ENCODE measurements at places on chromosomes 7 and 10.

- DNase-seq = no peak
Observed at GRCh38 chr10:23379686-23380085, 35.1 kb upstream of the C10orf67 start.

- DNase-seq = no peak
Observed at GRCh38 chr10:64112701-64113355, 591.6 kb downstream of the REEP3 start.

GRCh38 chr7:124856299-124856888 lies 73.2 kb downstream of the POT1 start:
- DNase-seq = no peak

- DNase-seq = no peak
Observed at GRCh38 chr10:131475803-131476202, 164.3 kb upstream of the TCERG1L start.

- DNase-seq = no peak
Observed at GRCh38 chr10:129898706-129899268, 65.3 kb downstream of the EBF3 start.

DNA sequence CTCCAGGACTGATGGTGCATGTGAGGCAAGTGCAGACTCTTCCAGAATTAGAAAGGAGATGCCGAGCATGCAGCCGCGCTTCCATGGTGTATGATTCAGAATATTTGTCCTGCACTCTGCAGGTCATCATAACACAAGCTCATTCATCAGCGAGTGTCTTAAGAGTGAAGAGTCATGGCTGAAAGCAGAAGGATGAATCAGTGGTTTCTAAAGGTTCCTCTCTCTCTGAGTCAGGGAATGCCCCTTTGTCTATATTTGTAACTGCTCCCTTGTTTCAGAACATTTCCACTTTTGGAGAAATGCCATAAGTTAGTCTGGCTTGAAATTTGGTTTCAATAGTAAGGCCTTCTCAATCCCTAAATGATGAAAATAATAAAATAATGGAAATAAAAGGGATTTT lies 52.3 kb downstream of the HECW1 start:
- no peak for DNase-seq

GRCh38 chr10:94069884-94070283 lies 76.2 kb downstream of the PLCE1 start:
- no peak for DNase-seq

DNA sequence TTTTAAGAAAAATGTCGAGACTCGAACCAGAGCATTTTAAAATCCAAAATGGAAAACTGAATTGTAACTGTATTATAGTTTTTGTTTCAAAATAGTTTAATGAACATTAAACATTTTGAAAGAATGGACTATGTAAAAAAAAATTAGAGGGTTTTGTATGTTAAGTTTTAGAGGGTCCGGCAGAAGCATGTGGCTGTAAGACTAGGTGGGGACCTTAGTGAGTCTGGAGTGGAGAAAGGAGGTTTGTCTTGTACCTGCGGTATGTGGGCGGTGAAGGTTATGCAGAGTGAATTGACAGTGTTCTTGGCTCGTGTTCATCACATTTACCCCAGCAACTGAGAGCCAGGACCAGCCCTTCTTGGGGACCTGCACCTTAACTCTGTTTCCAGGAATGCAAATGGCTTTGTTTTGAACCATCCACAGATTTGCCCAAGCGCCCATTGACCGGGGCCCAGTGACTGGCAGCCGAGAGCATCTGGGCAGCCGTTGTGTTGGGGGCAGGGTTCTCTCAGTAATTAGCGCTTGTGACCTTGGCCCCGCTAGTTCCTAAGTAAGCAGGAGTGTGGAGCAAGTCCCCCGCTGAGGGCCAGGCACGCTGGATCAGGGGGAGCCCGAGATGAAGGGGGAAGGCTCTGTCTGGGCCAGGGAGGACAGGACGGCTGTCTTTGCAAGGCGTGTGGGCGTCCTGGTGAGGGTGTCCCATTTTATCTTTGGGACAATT lies 1.4 kb upstream of the KLF6 start:
- DNase-seq = peak; percentile 53

DNA sequence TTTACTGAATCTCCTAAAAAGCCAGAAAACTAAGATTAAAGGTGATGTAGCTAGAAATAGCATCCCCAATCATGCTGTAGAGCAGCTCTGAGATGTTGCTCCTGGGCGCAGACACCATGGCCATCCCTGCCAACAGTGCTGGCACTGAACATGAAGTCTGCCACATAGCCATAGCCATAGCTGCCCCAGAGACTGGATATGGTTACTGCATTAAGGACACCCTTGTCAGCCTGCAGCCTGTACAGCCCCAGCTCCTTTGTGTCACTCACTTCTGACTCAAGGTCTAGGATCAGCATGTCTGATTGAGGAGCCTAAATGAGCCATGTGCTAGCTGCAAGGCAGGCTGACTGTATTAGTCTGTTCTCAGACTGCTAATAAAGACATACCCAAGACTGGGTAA lies 284.6 kb downstream of the RPS24 start:
- no peak for DNase-seq

GRCh38 chr7:131608116-131608500 lies 51.7 kb upstream of the PODXL start:
- no peak for DNase-seq

- no peak for DNase-seq
Observed at GRCh38 chr7:92588561-92588960, 1.6 kb downstream of the FAM133B start.

DNA sequence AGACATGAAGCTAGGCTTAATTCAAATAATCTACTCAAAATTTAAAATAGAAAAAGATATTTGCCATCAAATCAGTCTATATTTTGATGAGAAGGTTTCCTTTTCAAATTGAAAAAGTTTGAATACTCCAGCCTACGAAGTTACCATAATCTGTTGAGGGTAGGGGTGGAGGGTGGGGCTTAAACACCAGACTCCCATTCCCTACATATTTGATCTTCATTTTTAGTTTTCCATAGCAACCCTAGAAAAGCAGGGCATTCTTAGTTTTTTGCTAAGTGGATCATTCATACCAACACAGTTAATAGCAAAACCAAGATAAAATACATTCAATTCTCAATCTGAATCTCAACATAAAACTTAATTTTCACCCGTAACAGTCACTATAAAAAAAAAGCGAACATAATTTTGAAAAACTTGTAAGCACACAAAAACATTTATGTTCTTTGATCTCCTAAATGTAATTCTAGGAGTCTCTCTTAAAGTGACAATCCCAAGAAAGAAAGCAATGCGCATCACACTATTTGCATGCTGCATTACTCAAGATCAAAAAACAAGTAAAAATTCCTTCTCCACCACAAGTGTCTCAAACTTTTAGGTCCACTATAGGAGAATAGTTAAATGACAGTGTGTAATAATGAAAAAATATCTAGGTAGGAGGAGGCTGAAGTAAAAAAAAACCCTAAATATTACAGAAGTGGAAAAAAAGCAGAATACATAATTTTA lies 30.8 kb downstream of the TMEM209 start:
- DNase-seq = no peak

- no peak for DNase-seq
Observed at GRCh38 chr10:127899766-127900387, 7.0 kb upstream of the PTPRE start.

DNA sequence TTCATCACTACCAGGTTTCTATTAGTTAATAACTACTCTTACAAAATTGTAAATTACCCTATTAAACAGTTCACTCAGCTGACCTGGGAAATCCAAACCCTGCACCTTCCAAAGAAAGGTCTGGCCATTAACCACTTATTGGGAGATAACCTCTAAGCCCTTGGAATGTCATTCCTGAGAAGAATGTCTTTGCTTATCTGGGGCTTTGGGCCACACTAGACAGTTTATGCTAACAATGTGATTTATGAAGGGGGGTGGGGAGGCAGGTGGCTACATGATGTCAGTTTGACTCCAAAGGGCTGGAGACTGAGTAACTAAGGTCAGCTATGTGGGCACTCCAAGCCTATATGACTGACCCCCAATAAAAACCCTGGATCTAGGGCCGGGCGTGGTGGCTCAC lies 50.7 kb downstream of the AKR1D1 start:
- no peak for DNase-seq

GRCh38 chr10:11018432-11018841 lies 765 bp downstream of the CELF2 start:
- DNase-seq = no peak

- no peak for DNase-seq
Observed at GRCh38 chr10:100655760-100656421, 89.5 kb upstream of the PAX2 start.

DNA sequence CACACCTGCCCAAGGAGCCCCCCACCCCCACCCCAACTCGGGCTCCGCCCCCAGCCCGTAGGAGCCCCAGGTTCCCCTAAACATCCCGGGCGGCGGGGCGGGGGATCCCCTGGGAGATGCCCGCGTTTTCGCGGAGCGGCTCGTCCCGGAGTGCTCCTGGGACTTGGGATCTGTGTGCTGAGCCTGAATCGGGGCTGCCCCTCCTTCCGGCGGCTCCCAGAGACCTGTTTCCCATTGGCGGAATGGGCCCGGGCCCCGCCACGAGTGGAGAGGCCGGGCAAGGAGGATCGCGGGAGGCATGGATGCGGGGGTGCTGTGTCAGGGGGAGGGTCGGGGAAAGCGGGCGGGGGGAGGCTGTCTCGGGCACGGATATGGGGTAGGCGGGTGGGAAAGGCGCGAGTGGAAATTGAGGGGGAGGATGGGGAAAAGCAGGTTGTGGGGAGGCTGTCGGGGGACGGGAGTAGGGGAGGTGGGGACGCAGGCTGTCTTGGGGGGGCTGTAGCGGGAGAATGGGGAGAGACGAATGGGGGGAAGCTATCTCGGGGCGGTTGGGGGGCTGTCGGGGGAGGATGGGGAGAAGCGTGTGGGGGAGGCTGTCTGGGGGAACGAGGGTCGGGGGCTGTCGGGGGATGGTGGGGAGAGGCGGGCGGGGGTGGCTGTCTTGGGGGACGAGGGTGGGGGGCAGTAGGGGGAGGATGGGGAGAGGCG lies 572 bp upstream of the BHLHA15 start:
- DNase-seq = no peak

DNA sequence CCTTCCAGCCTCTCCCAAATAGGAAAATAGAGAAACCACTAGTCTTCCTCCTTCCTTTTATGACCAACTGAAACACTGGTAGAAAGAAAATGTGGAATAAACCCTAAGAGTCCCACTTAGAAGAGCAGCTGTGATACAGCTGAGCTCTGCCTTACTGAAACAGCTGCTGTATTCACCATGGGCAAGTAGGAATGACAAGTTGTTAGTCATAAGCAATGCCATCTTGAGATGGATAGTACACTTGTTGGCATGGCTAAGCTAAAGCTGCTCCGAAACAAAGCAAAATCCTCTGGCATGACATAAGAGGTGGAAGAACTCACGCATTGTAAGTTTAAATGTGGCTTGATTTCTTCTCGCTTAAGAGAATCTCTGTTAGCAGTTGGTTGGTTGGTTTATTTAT lies 48.3 kb upstream of the TMEM236 start:
- DNase-seq = no peak

- no peak for DNase-seq
Observed at GRCh38 chr7:156104501-156105336, 292.5 kb upstream of the SHH start.

- DNase-seq = peak; percentile 54
Observed at GRCh38 chr10:70758757-70759514, 26.2 kb downstream of the TBATA start.

DNA sequence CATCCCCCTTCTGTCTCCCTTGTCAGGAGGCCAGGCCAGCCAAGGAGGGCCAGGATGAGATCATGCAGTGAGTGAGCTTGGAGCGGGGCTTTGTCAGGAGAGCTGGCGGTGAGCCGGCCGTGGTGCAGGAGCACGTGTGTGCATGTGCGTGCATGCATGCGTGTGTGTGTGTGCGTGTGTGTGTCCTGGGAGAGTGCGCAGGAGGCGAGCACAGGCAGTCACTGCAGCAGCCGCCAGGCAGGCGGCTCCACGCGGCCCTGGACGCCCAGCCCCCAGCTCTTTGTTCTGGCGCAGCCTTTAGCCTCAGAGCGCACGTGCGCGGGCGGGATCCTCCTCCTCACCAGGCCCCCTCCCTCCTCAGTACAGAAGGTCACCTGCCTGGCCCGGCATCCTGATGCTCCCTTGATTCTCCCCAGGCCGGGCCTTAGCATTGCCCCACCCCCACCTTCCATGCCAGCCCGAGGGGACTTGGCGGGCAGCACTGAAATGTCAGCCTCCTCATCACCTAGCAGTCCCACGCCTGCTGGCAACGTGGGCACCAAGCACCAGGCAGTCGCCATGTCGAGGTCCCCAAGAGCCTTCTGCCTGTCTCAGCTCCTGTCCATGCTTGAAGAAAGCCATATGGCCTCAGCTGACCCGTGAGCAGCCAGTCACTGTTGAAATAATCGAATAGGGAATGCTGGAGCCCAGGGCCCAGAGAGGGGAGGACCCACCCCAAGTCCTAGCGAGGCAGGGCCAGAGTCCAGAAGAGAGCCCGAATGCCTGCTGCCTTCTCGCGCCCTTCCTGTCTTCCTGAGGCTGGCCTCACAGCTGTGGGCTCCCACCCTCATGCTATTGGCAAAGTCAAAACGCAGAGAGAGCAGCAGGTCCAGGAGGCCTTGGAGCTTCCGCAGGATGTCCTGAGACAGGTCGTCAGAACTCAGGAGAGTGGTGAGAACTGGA lies 125.9 kb upstream of the PPIF start:
- no peak for DNase-seq

DNA sequence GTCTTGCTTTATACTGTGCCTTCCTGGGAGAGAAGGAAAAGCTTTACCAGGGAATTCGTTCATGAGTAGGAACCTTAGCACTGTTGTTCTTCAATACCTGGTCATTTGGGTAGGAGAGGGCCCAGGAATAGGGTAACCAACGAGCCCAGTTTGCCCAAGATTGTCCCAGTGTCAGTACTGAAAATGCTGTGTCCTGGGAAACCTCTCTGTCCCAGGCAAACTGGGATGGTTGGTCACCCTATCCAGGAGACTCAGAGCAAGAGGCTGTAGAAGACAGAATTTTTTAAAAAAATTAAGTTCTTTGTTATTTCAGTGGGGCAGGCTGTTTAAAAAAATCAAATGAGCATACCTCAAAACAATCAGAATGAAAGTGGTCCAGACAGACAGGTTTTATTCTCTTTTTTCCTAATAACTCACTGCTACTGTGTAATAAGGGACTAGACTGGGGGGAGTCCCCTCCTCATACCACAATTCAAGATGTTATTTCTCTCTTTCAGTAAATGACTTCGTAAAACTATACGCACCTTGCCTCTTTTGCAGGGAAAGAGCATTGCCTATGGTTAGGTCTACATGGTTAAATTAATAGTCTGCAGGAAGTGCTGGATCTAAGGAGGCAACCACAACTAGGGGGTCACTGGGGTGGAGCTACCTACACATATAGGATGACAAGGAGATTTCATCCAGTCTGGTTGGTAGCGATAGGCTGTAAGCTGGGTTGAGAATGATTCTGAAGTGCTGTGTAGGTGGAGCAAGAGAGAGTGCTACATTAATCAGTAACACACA lies 41.1 kb upstream of the FAM133B start:
- DNase-seq = no peak
